Naive thymus-derived CD8-positive, alpha-beta T cell (primary cell): ENCODE measurements at places on chromosomes 4 and X.

DNA sequence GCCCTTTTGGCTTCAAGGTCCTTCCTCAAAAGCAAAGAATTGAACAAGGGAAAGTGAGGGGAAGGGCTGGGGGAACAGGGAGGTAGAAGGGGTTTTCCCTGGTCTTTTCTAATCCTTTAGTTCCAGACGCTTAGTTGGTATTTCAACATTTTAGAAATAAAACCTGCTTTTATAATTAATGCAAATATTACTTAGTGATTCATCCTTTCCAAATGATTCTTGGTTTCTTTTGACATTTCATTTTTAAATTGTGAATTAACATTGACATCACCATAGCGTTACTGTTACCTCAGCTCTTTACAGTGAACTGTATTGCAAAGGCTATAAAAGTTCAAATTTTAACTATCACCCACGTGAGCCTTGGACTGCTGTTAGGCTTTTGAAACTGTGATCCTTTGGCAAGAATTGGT lies 20.9 kb downstream of the NFKB1 start:
- no peak for DNase-seq

DNA sequence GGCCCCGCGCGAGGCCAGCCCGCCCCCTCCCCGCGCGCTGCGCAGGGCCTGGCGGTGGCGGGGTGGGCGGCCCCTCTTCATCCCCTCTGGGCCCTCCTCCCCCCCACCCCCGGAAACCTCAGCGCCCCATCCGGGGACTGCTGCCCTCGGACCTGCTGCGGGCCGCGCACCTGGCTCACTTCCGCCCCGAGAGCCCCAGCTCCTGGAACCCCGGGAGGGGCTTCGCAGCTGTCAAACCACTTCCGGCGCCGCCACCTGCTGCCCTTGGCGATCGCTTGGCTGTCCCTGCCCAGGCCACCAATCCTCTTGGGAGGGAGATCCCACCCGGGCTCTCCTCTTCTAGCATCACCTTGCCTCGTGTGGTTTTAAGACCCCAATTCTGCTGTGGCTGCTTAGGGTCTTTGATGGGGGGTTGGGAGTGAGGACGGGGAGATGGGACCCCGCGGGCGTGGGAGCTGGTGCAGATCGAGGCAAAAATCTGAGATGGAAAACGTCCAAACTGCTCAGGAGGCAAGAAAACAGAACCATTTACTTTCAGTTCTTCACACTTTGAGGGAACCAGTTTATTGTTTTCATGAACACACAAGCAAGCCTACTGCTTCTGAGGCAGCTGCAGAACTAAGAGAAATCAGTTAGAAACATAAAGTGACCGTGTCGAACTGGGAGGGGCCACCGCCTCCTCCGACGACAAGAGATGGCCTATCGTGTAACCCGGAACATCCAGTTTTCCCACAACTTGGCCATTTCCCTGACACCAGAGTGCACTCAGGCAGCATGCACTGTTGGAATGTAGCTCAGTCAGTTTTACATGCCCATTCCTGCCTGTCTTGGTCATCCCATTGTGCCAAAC lies 754 bp downstream of the MTMR1 start:
- peak; percentile 62 for DNase-seq

DNA sequence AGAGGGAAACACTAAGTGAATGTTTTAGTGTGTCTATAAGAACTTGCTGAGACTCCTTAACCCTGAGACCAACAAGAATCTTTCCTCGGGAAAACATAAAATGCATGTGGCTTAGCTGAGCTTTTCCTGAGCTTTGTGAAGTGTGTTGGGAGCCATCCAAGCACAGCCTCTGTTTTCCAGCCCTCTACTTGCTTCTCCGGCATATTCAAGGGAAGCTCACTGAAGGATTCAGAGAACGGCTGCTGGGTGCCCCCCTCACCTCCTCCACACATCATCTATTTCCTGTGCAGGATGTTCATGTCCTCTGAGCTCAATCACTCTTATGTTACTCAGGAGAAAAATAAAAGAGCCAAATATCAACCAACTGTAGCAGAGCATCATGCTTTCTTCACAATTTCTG lies 492.1 kb downstream of the IL15 start:
- peak; percentile 9 for DNase-seq

DNA sequence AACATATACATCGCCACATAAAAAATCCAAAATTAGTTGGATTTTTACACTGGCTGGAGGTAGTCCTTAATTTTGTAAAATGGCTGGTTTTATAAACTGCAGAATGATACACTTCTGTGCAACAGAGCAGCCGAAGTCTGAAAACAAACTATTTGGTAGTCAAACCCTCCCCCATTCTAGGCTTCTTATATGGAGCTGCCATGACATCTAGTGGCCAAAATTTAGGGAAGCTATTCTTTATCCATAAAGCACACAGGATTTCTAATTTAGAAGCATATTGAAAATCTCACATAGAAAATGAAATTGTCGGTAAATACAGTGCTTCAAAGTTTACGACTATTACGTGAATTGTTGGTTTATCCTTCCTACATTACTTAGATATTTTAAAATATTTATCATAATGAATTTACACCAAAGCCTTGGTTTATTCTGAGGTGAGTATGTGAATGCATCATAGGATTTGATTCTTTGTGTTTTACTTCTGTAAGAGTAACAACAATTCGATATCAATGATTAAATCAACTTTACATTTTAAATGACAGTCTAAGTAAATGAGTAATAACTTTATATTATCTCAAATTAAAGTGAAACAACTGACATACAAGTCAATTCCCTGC lies 113.4 kb upstream of the FAM241A start:
- DNase-seq = no peak
